ENCODE measurements at places on chromosomes 2 and 18.

DNA sequence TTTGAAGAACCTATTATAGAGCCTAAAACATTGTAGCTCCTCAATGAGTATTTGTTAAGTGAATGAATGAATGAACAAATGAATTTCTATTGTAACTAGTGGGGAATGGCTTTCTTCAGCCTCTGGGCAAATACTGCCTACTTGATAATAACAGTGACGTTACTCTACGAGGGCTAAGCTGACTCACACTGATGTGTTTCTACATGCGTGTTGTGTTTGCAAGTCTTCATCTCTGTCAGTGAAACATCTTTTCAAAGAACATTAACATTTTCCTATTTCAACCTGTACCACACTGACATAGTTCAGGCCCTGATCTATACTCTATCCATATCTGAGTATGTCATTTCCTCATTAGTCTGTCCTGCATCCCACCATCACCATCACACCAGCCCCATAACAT is 319.9 kb upstream of the ACVR2A start:
- no peak for DNase-seq

DNA sequence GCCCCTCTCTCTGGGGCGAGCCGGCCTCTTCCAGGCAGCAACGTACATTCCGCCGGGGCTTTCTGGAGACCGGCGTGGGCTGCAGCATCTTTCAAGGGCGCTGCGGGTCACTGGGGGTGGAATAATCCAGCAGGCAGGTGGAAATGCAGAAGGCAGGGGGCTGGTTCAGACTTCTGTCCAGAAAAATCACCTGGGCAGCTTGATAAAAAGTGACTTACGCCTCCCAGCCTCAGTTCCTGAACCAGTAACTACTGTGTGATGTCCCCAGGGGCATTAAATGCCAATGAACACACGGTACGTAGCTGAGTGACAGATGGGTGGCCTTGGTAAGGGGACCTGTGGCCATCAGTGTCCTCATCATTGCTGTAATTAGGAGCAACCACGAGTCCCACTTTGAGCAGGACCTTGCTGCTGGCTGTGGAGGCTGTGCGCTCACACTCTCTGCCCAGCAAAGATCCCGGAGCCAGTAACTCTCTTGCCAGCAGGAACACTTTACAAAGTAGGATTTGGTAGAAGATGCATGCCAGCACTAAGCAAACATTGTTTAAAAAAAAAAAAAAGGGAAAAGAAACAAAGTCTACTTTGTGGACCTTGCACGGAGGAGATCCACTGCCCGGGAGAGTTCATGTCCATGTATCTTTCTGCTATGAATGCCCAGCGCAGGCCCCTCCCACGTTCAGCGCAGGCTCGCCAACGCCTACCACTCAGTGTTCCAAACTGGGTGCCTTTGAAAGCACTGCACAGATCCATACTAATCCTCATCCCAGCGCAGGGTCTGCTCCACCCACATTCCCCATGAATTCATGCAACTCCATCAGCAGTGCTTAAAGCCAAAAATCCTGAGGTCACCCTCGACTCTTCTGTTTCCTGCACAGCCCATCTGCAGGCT is 177.3 kb downstream of the HDAC4 start:
- no peak for DNase-seq

DNA sequence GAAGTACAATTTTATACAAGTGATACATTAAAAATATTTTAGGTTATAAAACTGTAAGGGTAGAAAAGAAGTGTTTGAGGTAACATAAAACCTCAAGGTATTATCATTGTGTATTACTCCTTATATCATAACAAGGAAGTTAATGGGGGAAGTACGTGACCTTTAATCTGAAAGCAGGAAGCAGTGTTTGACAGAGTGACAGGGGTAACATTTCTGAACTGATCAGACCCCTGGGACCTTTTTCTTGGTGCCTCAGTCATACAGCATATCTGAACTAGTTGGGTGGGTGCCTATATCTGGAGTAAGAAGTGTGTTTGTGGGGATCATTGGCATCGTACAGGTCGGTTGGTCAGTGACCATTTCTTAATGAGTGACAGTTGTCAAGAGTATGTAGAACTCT is 43.0 kb downstream of the MALT1 start:
- DNase-seq, result no peak

GRCh38 chr2:111138839-111139238 is 18.1 kb downstream of the BCL2L11 start:
- no peak for DNase-seq
